H9 (cell line): ENCODE measurements at places on chromosomes 7 and 10.

GRCh38 chr10:121032460-121032859 lies 181.3 kb downstream of the WDR11 start:
- no peak for DNase-seq

DNA sequence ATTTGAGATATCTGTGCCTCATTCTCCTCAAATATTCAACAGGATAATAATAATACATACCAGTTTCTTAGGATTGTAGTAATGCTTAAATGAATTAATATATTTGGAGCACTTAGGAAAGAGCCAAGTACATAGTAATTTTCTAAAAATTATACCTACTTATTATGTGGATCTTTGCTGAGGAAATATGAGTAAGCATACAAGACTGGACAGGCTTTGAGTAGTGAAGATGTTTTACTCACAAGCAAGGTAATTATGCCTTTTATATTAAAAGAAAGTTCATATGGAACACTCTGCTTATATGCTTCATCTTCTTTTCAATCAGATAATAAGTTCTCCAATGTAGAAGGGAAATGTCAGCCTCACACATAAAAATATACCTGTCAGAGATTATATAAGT lies 337.5 kb upstream of the KAT6B start:
- DNase-seq = no peak

DNA sequence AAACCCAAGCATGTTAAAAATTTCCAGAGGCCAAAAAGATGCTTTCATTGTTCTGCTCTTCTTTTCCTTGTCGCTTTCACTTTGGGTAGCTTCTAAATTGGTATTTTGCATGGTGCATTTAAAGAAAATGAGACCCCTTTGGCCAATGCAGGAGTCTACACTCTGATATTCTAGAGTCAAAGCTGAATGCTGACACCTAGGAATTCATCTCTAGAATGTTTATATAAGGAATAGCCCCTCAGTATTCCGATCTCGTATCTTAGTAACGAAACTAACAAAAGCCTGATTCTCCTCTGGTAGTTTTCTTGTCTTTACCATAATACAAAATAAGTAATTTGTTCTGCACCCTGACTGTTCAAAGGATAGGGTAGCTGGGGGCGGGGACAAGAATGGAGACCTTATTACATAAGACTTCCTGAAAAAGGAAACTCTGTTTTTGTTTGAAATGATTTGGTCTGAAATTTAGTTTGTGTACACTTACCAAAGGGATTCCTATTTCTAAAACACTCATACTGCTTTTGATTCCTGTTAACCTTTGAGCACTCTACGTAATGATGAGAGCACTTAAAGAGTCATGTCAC lies 17.1 kb downstream of the IKZF1 start:
- no peak for DNase-seq

DNA sequence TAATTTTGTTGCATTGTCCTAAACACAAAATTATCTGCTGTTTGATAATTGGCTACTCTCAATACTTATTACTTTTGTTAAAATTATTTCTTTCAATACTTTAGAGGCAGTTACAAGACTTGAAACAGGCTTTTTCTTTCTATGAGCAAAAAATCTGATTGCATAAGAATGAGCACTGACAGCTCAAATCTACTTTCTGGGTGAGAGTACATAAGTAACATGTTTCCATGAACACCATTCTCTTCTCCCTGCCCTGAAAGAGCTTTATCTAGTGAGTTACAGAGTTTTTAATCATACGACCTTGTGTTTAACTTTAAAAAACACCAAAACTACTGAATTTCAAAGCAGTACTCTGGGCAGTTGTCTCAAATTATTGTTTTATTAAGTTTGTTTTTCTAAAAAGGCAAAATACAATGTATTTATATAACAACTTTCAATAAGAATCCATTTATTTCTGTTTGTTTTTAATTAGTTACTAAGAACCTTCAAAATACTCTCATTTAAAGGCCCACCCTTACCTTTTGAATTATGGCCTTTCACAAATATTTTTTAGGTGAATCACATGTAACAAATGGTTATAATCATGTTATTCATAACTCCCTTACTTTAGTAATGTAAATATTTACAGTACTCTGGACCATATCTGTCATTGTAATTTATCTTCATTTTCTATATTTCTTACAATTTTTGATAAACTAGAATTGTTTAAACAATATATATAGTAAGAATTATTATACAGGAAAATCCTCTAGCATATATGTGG lies 23.0 kb upstream of the TFAM start:
- DNase-seq = no peak

DNA sequence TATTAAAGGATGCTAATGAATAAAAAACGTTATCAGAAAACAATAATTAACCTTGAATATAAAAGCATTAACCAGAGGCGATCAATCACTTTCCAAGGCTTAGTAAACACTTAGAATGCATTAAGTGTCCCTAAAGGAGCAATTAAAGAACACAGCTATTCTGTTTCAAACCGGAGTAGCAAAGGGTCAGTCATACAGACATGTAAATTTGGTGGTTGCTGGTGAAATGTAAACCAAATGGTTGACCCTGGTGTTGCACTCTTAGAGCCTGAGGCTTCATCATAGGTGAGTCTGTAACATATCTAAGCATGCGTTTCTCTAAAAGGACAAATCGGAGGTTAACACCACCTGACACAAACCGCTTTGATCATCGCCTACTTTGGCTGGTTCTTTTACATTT lies 1280.1 kb downstream of the TYW1 start:
- no peak for DNase-seq

DNA sequence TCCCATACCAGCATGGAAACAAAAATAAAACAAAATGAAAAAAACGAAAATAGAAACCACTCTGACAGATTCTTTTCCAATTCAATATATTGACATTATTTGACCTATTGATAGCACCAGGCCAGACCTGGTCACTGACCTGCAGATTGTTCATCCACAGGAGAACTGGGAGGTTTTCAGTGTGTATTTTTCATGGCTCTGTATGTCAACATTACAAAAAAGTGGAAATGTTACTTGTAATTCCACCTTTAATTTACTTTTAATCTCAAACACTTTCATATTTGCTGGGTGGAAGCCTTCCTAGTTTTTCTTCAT lies 2.9 kb downstream of the HKDC1 start:
- no peak for DNase-seq

DNA sequence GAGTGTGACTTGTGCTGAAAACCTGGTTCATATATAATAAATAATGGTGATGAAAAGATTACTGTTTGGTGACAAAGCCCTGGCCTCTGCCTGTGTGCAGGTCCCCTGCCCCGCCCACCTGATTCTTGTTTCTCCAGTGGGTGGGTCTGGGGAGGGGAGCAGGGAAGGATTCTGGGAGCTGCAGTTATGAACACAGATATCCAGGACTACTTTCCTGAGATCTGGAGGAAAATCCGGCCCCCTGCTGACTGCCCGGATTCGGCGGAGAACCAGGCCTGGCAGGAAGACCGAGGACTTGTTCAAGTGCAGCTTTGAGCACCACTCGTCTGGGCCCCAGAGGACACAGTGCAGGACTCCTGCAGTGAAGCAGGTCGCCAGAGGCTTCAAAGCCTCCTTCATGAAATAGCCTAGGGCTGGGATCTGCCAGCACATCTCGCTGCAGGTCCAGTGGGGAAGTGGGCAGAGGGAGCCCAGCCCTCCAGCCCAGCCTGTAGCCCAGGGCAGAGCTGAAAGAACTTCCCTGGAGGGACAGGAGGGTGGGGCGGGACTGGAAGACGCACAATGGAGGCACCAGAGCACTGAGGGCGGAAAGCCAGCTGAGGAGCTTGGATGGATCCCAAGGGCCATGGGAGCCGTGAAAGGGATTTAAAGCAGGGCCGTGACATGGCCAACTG lies 7.0 kb downstream of the ATP6V0E2 start:
- peak; percentile 18 for DNase-seq

- no peak for DNase-seq
Observed at GRCh38 chr10:18606051-18606695, 45.2 kb downstream of the NSUN6 start.

GRCh38 chr7:36263095-36263484 lies 110.0 kb downstream of the EEPD1 start:
- no peak for DNase-seq

- DNase-seq = peak; percentile 78
Observed at GRCh38 chr10:96339956-96340904, 18.6 kb downstream of the OPALIN start.

- DNase-seq = no peak
Observed at GRCh38 chr10:79133416-79133815, 64.7 kb downstream of the ZMIZ1 start.

DNA sequence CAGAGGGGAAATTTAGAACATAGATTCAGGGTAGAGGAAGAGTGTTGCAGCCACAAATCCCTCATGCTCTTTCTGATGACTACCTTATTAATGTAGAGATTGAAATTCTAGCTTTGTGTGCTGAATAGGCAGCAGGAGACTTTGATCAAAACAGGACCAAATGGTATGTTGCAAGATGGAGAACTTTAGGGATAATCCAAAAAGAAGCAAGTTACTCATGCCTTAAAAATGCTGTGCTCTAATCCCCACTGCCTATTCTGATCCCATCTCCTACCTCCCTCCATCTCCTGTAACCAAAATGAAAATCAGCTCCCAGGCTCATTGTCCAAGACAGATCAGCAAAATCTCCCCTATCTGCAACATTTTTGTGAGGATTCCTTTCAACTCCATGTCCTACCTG lies 31.3 kb downstream of the CH25H start:
- DNase-seq = no peak

DNA sequence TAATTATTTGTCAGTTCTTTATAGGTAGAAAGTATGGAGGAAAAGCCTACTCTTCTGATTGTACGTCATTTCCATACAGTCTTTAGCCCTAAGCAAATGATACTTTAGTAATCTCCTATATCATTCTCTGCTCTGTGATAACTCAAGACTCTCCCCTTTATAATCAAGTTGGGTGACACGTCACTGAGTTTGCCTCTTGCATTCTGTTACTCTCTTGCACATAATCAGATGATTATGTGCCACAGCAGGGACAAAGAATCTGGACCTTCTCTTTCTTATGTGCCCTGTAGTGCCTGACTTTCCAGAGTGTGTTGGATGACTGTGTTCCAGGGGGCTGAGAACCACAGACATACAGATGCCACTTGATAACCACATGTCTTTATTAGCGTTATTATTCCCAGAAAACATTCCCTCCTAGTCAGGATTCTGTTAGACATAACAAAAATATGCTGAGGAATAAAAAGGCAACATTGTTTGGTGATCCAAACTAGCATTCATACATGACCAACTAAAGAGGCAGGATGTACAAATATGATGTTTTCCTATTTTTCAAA lies 116.4 kb upstream of the HGF start:
- DNase-seq = no peak

DNA sequence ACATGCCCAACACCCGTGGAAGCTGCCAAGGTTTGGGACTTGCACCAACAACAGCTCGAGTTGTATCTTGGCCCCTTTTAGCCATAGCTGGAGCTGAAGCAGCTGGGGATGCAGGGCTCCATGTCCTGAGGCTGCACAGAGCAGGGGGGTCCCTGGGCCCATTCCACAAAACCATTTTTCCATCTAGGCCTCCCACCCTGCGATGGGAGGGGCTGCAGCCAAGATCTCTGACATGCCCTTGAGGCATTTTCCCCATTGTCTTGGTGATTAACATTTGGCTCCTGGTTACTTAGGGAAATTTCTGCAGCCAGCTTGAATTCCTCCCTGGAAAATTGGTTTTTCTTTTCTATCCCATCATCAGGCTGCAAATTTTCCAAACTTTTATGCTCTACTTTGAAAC lies 637.8 kb upstream of the VSTM2A start:
- no peak for DNase-seq

DNA sequence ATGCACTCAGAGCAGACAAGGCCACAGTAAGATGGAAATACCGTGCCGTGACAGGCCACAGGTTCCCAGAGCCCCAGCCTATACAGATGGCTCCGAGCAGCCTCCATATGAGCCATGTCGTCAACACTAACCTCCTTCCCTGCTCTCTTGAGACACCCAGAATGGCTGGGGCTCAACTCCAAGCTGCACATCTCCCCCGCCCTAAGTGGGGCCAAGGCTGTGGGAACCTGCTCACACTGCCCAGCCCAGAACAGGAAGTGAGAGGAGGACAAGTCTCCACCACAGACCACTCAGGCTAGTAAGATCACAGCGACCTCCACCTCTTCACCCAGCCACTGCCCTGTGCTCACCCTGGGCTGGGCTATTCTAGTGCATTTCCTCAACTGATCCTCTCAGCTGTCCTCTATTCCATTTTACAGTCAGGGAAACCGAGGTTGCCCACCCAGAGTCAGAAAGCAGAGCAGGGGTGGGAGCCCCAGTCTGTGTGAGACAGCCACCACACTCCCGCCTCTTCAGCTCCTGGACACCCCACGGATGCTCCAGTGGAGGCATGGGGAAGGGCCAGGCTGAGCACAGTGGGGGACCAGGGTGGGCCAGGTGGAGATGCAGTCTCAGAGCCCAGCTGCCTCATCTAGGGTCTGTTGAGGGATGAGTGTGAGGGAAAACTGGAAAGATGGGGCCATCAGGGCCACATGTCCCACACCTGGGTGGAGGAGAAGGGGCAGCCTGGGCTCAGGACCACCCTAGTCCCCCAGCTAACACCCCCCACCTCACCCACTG lies 11.6 kb downstream of the GRID1 start:
- no peak for DNase-seq

GRCh38 chr10:77915319-77916105 lies 11.0 kb downstream of the DLG5 start:
- no peak for DNase-seq

DNA sequence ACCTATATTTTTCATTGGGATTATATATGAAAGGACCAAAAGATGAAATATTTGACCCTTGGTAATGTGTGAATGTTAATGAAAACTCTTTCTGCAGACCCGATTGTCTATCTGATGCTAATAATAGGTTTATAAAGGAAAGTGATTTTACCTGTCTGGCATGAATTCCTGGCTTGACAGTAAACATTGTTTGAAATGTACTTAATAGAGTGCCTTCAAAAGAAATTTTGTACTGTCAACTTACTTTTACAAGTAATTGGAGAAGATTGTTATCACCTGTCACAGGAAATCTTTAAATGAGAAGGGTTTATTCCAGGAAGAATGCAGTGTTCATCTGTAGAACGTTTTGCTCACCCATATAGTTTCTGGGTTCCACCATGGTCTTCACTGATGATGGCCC lies 588.2 kb downstream of the INHBA start:
- no peak for DNase-seq

GRCh38 chr7:54906963-54907362 lies 111.9 kb upstream of the EGFR start:
- DNase-seq = no peak

- DNase-seq = no peak
Observed at GRCh38 chr7:67673861-67674260, 677.2 kb downstream of the TYW1 start.

DNA sequence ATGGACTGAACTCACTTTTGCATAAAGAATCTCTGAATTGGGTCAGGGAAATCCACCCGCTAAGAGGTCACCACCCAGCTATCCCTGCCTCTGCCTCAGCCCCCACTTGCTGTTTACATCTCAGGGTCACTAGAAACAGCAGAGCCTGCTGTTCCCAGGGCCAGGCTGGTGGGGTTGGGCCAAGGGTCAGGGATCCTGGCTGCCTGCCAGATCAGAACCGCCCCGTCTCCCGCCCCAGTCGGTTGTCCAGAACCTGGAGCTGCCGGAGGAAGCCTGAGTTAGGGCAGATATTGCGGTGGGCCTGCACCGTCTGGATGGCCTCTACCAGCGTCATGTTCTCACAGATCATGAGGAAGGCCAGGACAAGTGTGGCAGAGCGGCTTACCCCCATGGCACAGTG lies 17.0 kb upstream of the SAMD8 start:
- DNase-seq = no peak
